ENCODE measurements at places on chromosomes 16 and 17. TPM values are rescaled to one million over a fixed set of nuclear protein-coding genes. Genes with fewer than 3 reads are reported as not detected.

GRCh38 chr16:17287166-17287800 is 183.5 kb downstream of the XYLT1 start:
- no peaks in the 10 kb centered on the region for H3K36me3 ChIP-seq
- no peak overlapping the region for H3K4me3 ChIP-seq
- DNase-seq = no peak
- H3K27ac ChIP-seq = no peak overlapping the region

- H3K27ac ChIP-seq = no peak overlapping the region
- H3K4me1 ChIP-seq = peaks cover 3% of the 10 kb centered on the region
- no peak overlapping the region for H3K4me3 ChIP-seq
- H3K27me3 ChIP-seq = no peaks in the 10 kb centered on the region
- no peak for DNase-seq
- no peaks in the 10 kb centered on the region for H3K36me3 ChIP-seq
Observed at GRCh38 chr16:47392081-47392480, 68.8 kb downstream of the ITFG1 start.

- H3K27me3 ChIP-seq = no peaks in the 10 kb centered on the region
- no peak for DNase-seq
- no peak overlapping the region for H3K4me3 ChIP-seq
- H3K4me1 ChIP-seq = peaks cover 26% of the 10 kb centered on the region
Observed at GRCh38 chr17:29168079-29168758, 12.0 kb downstream of the MYO18A start.

DNA sequence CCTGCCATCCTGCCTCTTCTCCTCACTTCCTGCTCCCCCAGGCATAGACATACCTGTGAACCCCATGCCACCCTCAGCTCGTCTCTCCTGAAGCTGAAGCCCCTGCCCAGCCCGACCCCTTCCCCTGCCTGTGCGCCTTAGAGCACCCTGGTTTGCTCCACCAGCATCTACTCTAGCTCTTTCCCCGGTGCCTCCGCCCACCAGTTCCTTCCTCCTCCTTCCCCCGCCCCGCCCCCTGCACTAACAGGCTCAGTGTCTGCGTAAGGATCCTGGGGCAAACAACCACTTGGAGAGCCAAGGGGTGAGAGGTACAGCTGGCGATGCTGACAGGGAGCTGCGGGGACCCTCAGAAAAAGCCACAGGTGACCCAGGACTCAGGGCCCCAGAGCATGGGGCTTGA is 1.9 kb downstream of the GPR142 start:
- H3K27me3 ChIP-seq = no peaks in the 10 kb centered on the region
- H3K4me1 ChIP-seq = peaks cover 16% of the 10 kb centered on the region
- H3K27ac ChIP-seq = no peak overlapping the region
- no peaks in the 10 kb centered on the region for H3K36me3 ChIP-seq
- DNase-seq = peak; percentile 53
- no peak overlapping the region for H3K4me3 ChIP-seq

- peaks cover 25% of the 10 kb centered on the region for H3K36me3 ChIP-seq
- H3K4me3 ChIP-seq = peak overlapping the region; percentile 84
- no peaks in the 10 kb centered on the region for H3K27me3 ChIP-seq
- peaks cover 26% of the 10 kb centered on the region for H3K4me1 ChIP-seq
- DNase-seq = peak; percentile 52
Observed at GRCh38 chr16:30786115-30786935, 680 bp downstream of the ZNF629 start.

DNA sequence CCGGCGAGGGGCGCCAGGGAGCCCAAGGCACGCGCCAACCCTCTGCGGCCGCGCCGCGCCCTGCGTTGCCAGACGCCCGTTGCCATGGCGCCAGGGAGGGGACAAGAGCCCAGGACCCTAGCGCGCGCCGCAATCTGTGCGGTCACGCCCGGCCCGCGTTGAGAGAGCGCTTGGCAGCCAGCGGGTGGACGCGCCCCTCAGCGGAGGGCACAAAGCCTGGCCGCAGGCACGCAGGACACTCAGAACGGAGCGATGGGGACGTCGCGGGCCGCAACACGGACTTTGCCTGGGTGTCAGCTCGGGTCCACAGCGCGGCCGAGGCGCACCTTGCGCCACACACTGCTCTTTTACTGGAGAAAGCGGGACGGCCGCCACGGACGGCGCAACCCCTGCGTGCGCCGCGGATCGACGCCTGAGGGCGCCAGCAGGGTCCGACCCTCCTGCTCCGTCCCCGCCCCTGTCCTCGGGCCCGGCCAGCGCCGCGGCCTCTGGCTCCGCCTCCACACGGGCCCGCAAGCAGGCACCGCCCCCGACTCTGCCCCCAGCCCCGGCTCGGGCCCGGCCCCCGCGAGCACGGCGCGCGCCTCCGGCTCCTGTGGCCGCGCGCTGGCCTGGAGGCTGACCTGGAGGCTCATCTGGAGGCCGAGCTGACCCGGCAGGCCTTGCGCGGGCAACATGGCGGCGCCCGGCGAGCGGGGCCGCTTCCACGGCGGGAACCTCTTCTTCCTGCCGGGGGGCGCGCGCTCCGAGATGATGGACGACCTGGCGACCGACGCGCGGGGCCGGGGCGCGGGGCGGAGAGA is at the start of gene GFER:
GFER (plus strand) TSS at position 650 of the 803 bp plus-strand sequence; CDS start at position 676, 26 bp downstream.
- peak; percentile 88 for DNase-seq
- peak within 1 kb of the TSS; percentile 65 for H3K27ac ChIP-seq
- peaks cover 11% of the 10 kb centered on the region for H3K4me1 ChIP-seq

- no peaks in the 10 kb centered on the region for H3K27me3 ChIP-seq
- DNase-seq = no peak
- H3K4me3 ChIP-seq = no peak overlapping the region
Observed at GRCh38 chr17:31051506-31051905, 43.3 kb upstream of the NF1 start.

The FOXC2 gene
- 2.2 TPM for total RNA-seq

The ABI3 gene
- 9.2 TPM for total RNA-seq

DNA sequence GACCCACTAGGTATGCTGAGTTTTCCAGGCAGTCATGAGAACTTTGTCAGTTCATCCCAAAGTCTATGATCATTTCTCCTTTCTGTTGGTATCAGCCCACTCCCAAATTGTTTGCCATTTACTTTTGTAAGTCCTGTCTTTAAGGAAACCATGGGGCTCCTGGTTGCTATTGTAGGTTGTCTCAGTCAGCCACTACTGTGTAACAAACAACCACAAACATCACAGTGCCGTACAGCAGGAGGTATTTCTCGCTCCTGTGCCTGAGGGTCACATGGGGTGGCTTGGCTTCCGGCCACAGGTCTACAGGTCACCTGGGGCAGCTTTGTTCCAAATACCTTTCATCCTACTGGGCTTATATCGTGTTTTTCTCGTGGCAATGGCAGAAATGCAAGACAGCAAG is 71.6 kb downstream of the C17orf67 start:
- no peak overlapping the region for H3K27ac ChIP-seq
- H3K27me3 ChIP-seq = no peaks in the 10 kb centered on the region
- no peak overlapping the region for H3K4me3 ChIP-seq
- no peak for DNase-seq
- H3K4me1 ChIP-seq = no peaks in the 10 kb centered on the region

DNA sequence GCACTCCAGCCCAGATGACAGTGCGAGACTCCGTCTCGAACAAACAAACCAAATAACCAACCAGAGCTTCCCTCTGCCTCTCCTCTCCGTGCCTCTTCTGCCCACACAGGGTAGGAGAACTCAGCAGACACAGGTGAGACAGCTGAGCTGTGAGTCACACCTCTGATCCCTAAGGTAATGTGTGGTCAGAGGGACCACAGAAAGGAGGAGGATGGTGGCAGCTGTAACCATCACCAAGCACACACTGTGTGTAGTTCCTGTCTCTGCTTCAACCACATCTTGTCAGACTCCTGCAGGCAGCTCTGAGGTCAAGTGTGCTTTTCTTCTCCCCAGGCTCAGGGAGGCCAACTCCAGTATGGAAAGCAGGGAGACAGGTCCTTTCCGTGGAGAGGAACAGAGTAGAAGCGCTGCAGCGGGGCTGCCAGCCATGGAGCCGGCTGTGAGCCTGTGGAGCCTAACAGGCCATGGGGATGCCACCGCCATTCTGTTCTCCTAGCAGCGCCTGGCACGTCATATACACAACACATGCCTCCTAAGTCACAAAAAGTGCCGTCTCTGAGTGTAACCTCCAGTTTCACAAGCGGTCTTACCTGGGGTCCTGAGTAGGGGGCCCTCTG is 7.1 kb downstream of the NUDT16L1 start:
- peaks cover 99% of the 10 kb centered on the region for H3K36me3 ChIP-seq
- DNase-seq = no peak
- no peak overlapping the region for H3K4me3 ChIP-seq
- H3K4me1 ChIP-seq = peaks cover 11% of the 10 kb centered on the region

The SP6 gene
- 0.37 TPM for total RNA-seq

The MT1A gene
- total RNA-seq = 2.0 TPM

DNA sequence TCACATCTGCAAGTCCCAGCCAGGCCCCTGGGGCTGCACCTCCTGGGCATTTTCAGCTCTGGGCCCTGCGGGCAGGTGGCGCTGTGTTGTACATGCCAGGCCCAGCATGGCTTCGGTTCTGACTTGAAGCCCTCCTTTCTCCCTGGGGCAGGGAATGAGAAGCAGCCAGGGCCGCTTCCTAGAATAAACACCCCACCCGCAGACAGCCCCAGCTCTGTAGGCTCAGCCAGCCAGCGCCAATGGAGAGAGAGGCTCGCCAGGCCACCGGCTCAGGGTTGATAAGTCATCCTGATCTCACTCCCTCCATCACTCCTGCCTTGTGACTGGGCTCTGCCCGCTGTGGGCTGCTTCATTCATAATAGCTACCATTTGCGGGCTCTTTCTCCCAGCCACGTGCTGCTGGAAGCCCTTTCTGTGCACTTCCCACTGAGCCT is 6.0 kb upstream of the GLIS2 start:
- no peaks in the 10 kb centered on the region for H3K36me3 ChIP-seq
- no peak overlapping the region for H3K4me3 ChIP-seq
- H3K4me1 ChIP-seq = peaks cover 21% of the 10 kb centered on the region
- peak overlapping the region; percentile 58 for H3K27ac ChIP-seq
- DNase-seq = peak; percentile 56

DNA sequence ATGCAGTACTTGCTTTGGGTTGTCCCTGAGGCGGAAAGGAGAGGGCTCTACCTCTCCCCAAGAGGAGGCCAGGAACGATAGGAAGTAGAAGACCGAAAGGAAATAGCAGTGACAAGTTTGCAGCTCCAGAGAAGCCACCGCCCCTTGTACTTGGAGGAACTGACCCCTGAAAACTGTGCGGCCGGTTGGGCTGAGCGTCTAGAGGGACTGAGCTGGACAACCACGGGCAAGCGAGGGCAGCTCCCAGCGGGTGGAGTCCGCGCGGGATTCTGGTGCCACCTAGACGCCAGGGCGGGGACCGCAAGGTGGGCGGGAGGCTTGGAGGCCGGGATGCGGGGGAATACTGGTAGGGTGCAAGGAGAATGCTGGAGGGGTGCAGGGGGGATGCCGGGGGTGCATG is 1.3 kb upstream of the SLC6A4 start:
- H3K4me3 ChIP-seq = peak overlapping the region; percentile 2
- H3K36me3 ChIP-seq = no peaks in the 10 kb centered on the region

The OR1A1 gene
- not detected for total RNA-seq

- H3K4me3 ChIP-seq = no peak overlapping the region
- H3K27me3 ChIP-seq = no peaks in the 10 kb centered on the region
- no peaks in the 10 kb centered on the region for H3K4me1 ChIP-seq
- no peak overlapping the region for H3K27ac ChIP-seq
- no peaks in the 10 kb centered on the region for H3K36me3 ChIP-seq
- no peak for DNase-seq
Observed at GRCh38 chr17:2435862-2436261, 35.0 kb upstream of the MNT start.

DNA sequence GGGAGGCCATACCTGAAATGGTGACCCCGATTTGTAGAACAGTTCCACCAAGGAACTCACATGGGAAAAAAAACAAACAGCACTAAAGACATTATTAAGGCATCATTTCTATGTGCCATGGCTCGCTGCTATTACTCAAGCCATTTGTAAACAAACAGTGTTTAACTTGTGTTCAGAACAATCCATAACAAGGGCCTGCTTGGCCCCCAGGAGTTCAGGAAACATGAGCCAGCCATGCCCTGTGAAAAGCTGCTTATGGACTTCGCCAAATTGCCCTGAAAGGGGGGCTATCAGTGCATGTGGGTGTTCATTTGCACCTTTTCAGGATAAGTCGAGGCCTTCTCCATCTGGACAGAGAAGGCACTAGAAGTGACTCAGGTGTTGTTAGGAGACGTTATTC is 8.0 kb downstream of the POLR3K start:
- no peaks in the 10 kb centered on the region for H3K27me3 ChIP-seq
- H3K36me3 ChIP-seq = no peaks in the 10 kb centered on the region
- no peak for DNase-seq

All from heart right ventricle (tissue), 16 donors.